Stimulated activated CD4-positive, alpha-beta T cell treated with anti-CD3 and anti-CD28 coated beads, Interleukin-1b, Interleukin-23, amount 100 ng/mL, for 1 hour (primary cell): ENCODE measurements at places on chromosomes 3 and 15.

DNA sequence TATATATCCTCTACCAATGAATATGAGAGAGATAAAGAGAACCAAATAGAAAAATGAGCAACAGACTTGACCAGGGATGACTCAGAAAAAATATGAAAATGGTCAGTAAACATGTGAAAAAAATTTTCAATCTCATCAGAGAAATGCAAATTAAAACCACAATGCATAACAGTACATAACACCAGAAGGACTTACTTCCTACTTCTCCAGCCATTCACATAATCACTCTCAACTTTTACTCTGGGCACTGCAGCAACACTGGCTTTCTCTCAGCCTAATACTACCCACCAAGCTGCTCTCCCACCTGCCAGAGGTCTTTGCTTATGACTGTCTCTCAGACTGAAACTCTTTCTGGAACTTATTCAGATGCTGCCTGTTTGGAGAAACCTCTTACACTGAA, 49.4 kb downstream of the DPH6 start:
- no peak for DNase-seq

DNA sequence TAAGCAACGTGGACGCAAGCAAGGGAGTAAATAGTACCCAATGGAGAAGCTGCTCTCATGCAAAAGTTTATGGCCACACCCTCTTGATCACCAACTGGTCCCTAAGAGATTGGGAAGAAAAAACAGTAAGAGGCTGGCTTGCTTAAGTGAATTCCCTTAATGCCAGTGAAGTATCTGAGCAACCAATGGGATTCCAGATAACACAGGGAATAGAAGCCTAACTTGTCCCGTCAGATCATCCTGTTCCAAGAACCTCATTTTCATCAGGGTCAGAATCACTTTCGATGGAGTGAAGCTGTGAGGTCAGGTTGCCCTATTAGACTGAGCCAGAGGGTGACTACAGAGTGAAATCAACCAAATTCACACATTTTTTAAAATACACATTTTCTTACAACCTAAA, 104.3 kb downstream of the CD47 start:
- no peak for DNase-seq

GRCh38 chr3:168157099-168157700, 61.5 kb upstream of the GOLIM4 start:
- no peak for DNase-seq

DNA sequence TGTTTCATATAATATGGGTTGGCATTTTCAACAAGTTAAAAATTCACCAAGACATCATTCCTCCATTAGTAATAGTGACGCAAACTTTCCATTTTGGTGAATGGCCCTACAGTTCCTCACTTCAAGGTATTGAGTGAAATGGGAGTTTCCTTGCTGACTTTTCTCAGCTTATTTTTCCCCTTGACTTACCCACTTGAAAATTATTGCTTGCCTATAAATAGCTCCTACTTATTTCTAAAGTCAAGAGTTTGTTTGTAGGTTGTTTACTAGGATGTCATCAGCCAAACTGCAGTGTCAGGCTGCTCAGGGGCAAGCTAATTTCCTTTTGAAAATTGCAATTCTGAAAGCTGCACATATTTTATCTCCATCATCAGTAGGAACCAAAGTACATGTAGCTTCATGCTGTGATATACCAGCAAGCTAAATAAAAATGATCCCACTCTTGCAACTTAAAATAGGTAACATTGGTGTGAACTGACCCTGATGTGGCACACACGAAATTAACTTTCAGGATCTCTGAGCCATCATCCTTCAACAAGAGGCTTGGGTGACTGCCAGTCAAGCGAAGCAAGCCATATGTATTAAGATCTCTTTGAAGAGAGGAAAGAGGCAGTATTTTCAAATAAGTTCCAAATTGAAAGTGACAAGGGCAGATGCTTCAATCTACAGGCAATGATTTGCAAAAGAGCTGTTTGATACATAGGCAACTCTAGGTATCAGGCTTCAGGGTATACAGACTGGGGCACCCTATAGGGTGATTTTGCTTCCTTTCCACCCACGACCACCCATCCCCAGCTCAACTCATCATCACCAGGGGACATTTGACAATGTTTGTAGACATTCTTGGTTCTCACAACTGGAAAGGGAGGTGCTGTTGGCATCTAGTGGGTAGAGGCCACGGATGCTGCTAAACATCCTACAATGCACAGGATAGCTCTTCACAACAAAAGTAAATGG, 66.8 kb upstream of the RASGRP1 start:
- DNase-seq, result no peak

- DNase-seq, result no peak
These were observed 6.4 kb downstream of the AAGAB start for GRCh38 chr15:67248011-67248505.

GRCh38 chr3:31409866-31410265, 122.9 kb upstream of the STT3B start:
- DNase-seq, result no peak
